ENCODE measurements at places on chromosomes 4 and X.

- DNase-seq = no peak
These were observed 194.8 kb downstream of the AFF2 start for GRCh38 chrX:148695255-148695654.

DNA sequence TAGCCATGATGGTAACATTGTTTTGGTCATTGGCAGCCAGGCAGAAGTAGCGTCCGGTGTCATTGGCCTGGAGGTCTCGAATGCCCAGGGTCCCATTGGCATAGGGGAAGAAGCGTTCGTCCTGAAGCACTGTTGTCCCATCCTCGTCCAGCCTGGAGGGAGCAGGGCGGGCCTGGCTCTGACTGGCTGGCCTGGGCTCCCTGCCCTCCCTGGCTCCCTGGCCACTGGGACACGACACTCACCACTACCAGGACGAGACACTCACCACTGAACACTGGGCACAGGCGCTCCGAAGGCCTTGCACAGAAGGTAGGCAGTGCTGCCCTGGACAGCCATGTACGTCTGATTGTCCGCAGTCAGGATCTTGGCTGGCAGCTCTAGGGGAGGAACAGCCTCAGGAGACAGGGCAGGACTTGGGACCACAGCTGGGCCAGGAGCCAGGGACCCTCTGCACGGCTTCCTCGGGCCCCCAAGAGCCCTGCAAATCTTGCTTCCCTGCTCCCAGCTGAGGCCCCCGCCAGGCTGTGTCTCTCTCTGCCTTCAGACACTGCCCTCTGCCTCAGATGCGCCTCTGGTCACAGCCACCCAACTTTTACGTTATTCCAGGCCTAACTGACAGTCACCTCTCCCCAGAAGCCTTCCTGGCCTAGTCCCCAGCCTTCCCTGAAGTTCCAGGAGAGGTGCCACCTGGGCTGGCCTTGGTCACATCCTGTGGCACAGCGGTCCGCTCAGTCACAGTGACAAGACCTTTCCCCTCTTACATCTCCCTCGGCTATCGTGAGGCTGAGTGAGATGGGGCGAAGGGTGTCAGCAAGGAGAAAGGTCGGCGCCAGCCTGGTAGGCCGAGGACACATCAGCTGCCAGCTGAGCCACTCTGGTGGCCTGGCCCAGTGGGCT, 17.1 kb downstream of the L1CAM start:
- no peak for DNase-seq

GRCh38 chr4:52032005-52032404, 6.1 kb downstream of the SGCB start:
- no peak for DNase-seq

- no peak for DNase-seq
These were observed 426 bp upstream of the XIAP start for GRCh38 chrX:123859409-123859845.

DNA sequence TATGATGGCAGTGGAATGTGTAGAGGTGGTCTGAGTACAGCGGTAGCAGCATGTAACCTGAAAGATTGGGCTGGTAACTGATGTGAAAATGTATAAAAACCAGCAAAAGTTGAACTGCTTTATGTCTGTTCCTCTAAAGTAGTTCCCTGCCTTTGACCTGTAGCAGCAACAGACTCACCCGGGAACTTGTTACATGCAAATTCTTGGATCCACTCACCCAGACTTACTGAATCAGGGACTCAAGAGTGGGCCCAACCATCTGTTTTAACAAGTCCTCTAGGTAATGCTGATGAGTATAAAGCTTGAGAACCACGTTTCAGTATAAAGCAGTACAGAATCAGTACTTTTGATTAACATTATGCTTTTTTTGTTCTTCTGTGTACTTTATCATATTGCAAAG, 84.7 kb downstream of the RAP1GDS1 start:
- DNase-seq = no peak

GRCh38 chr4:151409470-151410313, 716 bp downstream of the FHIP1A start:
- no peak for DNase-seq

DNA sequence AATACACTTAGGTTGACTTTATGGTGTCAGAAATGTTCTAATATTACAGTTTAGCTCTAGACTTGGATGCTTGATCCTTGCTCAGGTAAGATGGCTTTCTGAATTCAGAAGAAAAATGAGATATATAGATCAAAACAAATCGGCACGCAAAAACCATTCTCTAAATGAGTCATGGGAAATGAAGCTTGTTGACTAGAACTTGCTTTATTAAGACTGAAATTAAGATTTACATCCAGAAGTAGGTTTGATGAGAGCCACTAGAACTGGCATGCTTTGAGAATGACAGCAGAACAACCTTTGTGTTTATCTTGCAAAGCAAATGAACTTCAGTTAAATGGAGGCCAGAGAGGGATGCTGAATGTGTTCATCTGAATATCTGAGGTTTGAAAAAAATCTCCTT, 304.9 kb upstream of the KLF3 start:
- DNase-seq = no peak

DNA sequence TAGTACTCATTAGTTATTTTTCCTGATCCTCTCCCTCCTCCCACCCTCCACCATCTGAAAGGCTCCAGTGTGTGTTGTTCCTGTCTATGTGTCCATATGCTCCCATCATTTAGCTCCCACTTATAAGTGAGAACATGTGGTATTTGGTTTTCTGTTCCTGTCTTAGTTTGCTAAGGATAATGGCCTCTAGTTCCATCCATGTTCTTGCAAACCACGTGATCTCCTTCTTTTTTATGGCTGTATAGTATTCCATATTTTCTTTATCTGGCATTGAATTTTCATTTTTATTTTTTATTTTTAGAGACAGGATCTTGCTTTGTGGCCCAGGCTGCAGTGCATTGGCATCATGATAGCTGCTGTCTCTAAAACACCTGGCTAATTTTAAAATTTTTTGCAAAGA, 11.9 kb upstream of the UBE2K start:
- DNase-seq = no peak

GRCh38 chr4:109163493-109163892, 139.0 kb downstream of the COL25A1 start:
- DNase-seq = no peak

Measured in CD4-positive, alpha-beta T cell treated with Interleukin-12 subunit alpha and Interleukin-12 subunit beta, for 1 hour (primary cell).